ENCODE measurements at places on chromosomes 5 and 9.

GRCh38 chr9:134698587-134699342 is 57.2 kb downstream of the COL5A1 start:
- peak; percentile 18 for DNase-seq

- no peak for DNase-seq
These were observed 2.3 kb upstream of the RPL26L1 start for GRCh38 chr5:172956936-172957335.

DNA sequence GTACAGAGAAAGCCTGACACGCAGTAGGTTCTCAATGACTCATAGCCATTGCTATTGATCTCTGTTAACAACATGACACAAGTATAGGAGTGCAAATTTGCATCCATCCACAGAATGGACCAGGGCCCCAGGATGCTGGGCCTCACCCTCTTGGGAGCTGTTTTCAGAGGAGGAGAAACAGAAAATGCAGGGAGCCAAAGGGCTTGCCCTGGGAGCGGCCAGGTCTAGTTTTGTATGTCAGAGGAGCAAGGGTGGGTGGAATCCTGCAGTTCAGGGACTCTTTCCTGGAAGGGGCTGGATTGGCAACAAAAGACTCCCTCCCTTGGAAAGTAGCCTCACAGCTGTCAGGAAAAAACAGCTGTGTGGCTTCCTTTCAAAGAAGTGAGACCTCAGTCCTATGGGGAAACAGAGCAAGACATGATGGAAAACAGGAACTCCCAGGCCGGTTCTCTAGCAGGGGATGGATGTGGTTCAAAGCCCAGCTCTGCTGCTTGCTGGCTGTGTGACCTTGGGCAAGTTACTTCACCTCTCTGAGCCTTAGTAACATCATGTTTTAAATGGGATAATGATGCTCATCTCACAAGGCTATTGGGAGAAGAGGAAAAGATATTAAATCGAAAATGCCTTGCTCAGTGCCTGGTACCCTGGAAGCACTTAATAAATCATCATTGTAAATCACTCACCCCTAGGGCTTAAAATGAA is 50.5 kb upstream of the SH3PXD2B start:
- no peak for DNase-seq

DNA sequence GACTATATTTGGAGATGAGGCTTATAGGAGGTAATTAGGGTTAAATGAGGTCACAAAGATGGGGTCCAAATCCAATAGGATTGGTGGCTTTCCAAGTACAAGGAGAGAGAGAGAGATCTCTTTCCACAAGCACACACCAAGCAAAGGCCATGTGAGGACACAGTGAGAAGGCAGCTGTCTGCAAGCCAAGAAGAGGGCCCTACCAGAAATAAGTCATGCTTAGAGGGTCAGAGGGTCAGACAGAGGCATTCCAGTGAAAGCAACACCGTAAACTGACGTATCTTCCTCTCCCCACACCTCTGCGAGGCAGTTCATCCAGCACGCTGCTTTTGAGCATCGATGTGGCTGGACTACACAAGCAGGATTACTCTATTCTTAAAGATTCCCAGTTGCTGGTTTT is 87.9 kb downstream of the SLC1A3 start:
- peak; percentile 48 for DNase-seq

DNA sequence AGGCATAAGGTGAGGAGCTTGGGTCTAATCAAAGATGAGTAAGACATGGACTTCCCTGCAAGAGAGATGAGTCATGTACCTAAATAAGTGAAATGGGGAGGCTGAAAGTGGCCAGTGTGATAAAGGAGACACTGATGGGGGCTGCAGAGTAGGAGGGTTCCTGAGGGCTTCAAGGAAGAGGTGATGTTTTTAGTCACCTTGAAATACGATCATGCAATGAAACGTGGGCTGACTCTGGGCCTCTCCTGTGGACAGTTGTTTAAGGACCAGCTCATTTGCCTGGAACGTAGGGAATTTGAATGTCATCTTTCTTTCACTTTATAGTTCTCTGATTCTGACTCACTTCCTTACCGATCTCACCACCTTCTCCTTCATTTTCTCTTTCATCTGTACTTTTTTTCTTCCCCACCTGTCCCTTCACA is 49.6 kb upstream of the CPLX2 start:
- peak; percentile 72 for DNase-seq

DNA sequence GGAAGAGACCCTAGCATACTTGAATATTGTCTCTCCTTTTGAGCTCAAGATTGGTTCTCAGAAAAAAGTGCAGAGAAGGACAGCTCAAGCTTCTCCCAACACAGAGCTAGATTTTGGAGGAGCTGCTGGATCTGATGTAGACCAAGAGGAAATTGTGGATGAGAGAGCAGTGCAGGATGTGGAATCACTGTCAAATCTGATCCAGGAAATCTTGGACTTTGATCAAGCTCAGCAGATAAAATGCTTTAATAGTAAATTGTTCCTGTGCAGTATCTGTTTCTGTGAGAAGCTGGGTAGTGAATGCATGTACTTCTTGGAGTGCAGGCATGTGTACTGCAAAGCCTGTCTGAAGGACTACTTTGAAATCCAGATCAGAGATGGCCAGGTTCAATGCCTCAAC is 9.5 kb downstream of the RNF14 start:
- no peak for DNase-seq

- peak; percentile 78 for DNase-seq
These were observed 554.8 kb upstream of the MEF2C start for GRCh38 chr5:89437450-89438435.

GRCh38 chr5:153490118-153491037 is at the start of gene GRIA1:
Gene GRIA1 (plus strand): TSS chr5:153490670.
- DNase-seq, result peak; percentile 37

- DNase-seq, result no peak
These were observed 1.4 kb downstream of the EGFLAM start for GRCh38 chr5:38259809-38260160.

DNA sequence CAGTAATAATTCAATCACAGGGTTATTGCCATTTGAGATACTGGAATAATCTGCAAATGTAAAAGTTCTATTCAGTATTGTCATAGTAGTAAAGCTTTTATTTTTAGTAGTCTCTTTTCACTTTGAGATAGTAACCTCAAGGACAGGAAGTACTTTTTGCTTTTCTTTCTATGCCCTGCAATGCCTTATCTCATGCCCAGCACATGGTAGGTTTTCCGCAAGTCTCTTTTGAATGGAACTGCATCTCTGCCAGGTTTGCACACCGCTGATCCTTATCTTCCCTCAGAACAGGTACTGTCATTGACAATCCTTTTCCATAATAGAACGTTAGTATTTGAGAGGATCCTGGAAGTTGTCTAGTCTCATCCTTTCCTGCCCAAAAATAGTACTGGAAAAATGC is 91.8 kb upstream of the IFNK start:
- no peak for DNase-seq

All from HCEC 1CT (cell line).